ENCODE measurements at places on chromosomes 1 and 21.

DNA sequence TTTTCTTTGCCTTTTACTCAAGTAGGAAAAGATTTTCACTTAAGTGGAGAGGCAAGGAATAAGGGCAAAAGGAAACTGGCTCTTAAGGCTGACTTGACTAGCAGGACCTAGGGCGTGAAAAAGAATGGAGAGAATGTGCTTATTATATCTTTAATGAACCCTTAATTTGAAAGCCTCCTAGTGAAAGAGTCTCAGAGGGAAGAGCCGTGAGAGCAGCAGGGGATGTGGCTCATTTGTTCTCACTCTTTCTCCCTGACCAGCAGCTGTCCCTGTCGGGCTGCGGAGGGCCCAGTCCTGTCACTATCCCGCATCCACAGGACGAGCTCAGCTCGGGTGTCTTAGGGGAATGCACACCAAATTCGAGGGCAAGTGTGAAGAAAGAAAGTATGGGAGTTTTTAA lies 180.1 kb downstream of the EDEM3 start:
- DNase-seq, result no peak

DNA sequence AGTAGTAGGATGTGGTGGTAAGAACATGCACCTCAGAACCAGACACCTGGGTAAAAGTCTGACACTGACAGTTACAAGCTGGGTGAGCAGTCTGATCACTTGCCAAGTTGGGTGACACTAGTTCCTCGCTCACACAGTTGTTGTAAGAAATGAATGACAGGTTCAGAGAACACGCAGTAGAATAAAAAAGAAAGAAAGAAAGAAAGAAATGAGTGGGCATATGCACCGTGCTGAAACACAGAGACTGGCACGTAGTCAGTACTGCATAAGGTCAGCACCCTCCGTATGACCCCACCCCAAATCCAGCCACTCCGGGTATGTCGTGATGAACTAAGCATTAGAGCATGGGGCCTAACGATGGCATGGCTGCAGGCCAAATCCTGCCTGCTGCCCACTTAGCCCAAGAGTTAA lies 90.6 kb downstream of the GLUL start:
- no peak for DNase-seq

- DNase-seq, result no peak
Measured at GRCh38 chr1:45677751-45678245, 8.5 kb downstream of the GPBP1L1 start.

DNA sequence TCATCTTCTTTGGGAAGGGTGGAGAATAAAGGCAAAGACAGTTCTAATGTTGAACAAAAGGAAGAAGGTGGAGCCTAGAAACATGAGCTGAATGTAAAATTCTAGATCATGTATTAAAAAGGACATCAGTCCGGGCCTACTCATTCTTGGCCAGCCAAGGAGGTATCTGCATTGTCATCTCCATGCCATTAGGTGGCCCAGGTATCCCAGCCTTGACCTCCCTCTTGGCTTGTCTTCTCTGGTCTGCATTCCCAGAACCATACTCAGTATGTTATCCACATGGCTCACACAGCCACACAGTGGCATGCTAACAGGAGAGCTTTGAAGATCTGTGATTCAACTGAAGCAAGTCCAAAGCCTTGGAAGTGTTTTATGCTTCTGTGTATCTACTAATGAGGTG lies 369.8 kb upstream of the KAZN start:
- DNase-seq, result no peak

GRCh38 chr1:32746130-32746529 lies 43.6 kb upstream of the SYNC start:
- no peak for DNase-seq

DNA sequence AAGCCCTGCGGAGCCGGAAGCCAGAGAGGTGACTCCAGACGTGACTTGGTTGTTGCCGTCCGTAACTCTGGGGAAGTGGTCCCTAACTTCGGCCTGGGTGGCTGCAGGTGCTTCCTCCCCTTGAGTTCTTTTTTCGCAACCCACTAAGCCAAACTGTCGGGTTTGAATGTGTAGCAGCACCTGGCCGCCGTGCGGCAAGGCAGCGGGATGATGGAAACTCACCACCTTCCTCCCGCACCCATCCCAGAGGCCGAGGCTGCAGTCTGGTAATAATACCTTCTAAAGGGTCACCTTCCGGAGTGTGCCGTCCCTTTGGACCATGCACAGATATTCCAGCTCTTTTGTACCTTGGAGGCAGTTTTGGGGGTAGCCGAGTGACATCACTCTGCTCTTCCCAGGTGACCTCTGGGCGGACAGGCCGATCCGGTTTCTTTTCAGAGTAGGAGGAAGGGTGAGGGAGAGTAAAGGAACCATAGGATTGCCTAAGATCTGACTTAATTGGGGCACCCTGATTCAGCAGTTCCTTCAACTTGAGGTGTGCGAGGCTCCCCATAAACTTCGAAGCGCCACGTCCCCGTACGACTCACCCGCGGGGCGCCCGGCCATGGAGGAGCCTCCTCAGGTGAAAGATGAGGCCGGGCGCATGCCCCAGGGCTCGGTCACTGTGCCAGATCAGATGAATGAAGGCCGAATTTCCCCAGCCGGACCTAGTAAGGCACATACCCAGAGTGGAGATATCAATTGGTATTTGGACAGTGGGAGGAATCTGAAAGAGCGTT lies 1.0 kb downstream of the KCNK1 start:
- DNase-seq, result no peak

GRCh38 chr1:52164604-52165003 lies 22.7 kb downstream of the ZFYVE9 start:
- no peak for DNase-seq

- no peak for DNase-seq
Measured at GRCh38 chr1:70220517-70221237, 503 bp upstream of the SRSF11 start.

DNA sequence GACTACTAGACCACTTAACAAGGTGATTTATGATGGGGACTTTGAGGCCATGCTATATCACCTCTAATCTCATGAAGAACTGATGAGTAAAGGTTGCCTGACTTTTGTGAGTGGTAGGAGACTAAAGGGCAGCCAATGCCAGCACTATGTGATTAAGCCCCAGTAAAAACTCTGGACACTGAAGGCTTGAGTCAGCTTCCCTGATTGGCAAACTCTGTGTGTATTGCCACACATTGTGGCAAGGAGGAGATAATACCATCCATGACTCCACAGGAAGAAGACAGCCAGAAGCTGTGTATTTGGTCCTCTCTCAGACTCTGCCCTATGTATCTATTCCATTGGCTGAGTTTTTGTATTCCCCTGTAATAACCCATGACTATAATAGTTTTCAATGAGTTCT lies 413.3 kb upstream of the ZRANB2 start:
- DNase-seq, result no peak

GRCh38 chr1:82464362-82465001 lies 663.7 kb downstream of the ADGRL2 start:
- no peak for DNase-seq

Data from stimulated activated CD4-positive, alpha-beta T cell treated with anti-CD3 and anti-CD28 coated beads, Interleukin-2, amount 100 ng/mL, for 24 hours (primary cell).